ENCODE measurements at places on chromosomes 16 and 17.
A peak's percentile ranks its signal among the peaks of the same experiment; 100 is the strongest.

DNA sequence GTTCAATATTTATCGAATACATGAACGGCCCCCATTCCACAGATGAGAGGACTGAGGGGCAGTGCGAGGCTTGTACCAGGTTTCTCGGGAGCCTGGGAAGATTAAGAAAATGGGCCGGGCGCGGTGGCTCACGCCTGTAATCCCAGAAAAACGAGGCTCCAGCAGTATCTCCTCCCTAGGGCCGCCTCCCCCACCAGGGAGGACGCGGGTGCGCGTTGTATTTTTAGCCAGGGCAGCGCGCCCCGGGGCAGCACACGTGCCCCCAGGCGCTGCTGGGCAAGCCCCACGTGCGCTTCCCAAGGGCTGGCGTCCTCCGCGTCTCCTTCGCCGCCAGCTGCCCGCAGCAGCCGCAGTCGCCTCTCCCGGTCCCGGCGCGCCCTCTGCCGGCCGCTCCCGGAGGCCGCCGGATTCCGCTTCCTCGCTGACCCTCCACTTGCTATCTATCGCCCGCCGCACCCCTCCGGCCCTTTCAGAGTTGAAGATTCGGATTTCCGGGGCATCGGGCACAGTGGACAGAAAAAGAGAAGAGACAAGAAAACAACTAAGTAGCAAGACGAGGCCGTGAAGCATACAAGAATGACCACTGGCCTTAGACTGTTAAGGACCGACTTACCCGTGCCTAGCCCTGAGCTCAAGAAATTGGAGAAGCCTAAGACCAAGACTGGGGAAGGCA is 1.9 kb upstream of the YBX2 start:
- DNase-seq = peak; percentile 79

DNA sequence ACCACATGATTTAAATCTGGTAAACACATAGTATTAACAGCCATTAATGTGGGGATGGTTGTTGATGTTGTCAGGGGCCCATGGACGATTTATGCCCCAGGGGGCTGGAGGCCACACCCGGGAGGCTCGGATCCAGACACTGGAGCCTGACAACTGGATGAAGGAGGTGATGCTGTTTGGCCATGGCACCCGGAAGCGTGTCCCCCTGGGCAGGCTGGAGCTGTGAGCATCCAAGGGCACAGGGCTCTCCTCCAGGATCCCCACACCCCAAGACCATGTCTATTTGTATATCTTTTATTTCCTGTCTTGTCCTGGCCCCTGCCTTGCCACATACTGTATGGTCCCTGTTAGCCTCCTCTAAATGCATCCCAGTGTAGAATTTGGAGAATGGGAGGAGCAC is 4.6 kb downstream of the RSAD1 start:
- no peak for DNase-seq

DNA sequence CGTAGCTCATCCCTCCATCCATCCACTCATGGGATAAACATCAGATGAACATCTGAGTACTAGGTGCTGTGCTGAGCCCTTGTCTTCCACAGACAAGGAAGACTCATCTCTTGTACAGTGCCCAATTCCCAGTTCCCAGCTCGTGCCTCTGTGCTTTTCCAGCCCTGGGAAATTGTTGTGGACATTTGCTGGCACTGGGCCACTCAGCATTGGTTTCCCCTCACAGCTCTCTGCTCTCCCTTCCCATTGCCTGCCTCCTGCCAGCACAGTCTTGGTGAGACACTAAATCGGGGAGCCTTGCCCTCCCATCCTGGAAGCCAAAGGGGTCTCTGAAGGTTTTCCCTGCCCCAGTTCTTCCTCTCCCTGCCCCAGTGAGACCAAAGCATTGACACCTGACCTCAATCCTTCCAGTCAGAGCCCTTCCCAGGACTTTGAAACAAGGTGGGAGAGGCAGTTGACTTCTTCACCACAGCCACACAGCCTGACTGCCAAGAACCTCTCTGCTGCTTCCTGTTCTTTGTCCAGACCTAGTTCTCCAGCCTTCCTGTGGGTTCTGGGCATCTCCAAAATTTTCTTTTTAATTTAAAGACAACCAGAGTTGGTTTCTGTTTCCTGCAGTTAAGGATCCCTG is 50.2 kb downstream of the WSB1 start:
- no peak for DNase-seq

DNA sequence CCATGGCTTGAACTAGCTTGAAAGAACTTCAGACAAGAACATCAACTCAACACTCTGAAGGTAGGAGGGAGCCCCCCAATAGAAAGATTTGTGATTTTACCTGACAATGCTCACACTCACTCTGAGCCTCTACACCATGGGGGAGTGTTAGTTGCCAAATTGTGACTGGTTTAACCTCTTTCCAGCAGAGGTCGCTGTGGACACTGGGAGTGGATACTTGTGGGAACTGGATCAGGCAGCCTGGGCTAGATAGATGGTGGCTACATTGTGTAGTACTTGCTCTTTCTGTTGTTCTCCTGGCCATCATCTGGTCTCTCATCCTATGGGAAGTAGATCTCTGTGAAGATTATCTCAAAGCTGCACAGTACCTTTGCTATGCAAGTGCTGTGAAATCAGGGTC is 2.9 kb downstream of the SMPD3 start:
- DNase-seq = peak; percentile 7

DNA sequence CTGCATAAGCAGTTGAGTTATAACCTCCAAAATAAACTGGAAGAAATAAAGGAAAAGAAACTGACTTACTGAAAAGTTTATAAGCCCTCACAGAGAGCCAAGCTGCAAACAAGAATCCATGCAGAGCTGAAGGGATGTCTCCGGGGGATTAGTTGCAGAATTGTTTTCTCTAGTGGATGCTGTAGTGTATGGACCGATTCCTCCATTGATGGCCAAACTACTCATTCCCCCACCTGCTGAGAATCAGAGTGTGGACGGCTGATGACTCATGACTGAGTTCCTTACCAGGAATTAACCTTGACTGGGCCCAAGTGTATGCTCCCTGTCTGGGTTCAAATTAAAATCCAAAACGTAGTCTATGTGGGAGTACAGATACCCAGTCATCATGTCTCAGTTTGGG is 93.9 kb upstream of the CDH8 start:
- peak; percentile 6 for DNase-seq

- DNase-seq = no peak
Observed at GRCh38 chr17:77453613-77454241, 313.0 kb downstream of the SEC14L1 start.

DNA sequence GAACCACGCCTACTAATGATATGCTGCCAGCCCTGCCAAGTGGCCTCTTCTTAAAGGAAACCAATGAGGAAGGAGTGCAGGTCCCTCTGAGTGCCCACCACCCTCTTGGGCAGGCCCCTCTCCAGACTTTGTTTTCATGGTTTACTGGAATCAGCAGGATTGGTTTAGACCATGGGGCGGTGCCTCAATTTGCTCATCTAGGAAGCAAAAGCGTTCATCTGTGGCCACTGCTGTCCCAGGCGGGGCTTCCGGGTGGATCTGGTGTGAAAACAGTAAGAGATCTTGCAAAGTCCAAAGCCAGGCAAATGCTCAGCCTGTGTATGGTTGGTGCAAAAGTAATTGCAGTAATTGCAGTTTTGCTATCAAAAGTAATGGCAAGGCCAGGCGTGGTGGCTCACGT is 71.3 kb downstream of the AMFR start:
- no peak for DNase-seq

DNA sequence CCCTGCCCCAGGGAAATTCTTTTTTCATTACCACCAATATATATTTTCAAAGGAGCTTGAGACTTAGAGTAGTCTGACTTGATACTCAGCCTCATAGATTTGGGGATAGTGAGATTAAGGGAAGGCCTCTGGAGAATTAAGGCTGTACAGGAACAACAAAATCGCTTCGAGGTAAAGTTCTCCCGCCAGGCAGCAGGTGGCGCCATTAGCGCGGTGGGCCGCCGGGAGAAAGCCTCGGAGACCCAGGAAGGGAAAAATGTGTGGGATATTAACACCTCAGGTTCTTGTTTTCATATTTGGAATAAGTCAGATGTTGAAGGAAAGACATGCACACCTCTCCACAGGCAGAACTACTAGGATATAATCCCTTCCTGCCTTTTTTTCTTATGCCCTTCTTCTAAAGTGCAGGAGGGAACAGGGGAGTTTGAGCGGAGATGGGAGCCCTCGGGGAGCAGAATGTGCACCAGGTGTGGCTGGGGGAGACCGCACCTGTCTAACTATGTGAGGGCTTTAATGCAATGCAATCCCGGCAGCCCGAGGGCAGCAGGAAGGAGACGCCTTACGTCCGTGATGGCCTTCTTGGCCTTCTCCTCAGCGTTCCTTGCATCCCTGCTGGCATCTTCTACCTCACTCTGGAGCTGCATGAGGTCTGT is 25.9 kb downstream of the MYH3 start:
- no peak for DNase-seq

DNA sequence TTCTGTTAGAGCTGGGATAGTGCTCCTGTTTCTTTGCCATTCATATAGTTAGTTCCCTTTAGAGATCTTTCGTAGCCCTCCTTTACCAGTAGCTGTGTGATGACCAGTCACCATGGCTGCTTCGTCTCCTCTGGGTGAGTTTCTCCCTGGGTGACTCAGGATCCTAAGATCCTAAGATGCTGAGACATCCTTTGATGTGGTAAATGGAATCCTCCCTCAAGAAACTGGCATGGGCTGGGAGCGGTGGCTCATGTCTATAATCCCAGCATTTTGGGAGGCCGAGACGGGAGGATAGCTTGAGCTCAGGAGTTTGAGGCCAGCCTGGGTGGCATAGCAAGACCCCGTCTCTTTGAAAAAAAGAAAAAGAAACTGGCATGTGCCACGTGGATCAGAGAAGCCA is 5.9 kb downstream of the PHAF1 start:
- DNase-seq = no peak

DNA sequence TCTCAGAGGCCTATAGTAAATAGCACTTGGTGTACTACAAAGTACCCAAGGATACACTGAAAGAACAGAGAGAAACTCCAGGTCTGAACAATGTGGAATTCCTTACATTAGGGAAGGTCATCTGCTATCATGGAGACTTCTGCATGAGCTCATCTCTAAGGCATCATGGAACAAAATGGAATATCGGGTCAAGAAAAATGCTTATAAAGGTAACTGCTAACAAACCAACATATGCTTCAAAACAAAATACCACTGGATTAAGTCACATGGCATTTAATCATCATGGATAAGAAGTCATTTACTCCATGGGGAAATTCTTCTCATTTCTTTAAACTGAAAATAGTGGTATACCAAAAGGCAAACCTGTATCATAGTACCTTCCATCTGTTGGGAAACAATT is 34.2 kb downstream of the TXNDC11 start:
- DNase-seq = no peak

DNA sequence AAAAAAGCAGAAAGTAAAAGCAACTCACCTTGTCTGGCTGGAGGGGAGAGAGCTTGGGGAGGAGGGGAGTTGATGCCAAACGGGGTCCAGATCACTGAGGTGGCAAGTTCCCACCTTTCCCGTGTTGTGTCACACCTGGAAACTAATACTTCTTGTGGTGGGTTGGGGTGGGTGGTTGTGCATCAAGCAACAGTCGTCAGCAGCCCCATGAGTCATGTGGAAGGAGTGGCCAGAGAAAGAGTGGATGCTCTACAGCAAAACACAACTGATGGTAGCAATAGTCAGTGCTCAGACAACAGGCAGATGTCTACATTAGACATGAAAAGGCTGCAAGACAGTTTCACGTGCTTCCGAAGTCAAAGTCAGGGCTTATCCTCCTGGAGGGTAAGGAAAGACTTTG is 35.4 kb downstream of the ARSG start:
- DNase-seq = no peak

- DNase-seq = no peak
Observed at GRCh38 chr16:55642611-55643010, 13.2 kb upstream of the SLC6A2 start.

GRCh38 chr17:29586676-29587469 is 2.6 kb downstream of the GIT1 start:
- DNase-seq = no peak

DNA sequence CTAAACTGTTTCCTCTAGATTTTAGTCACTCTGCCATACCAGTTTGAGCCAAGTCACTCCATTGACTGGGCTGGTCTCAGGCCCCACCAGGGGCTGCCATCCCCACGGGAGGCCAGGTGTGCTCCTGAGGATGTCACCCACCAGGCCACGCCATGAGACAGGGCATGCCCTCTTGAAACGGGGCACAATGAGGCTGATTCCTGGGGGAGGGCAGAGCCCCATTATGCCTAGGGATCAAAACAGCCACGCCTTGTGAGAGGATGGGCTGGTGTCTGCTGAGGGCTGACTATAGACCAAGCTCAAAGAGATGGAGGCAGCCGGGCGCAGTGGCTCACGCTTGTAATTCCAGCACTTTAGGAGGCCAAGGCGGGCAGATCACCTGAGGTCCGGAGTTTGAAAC is 21.5 kb downstream of the GINS2 start:
- no peak for DNase-seq

DNA sequence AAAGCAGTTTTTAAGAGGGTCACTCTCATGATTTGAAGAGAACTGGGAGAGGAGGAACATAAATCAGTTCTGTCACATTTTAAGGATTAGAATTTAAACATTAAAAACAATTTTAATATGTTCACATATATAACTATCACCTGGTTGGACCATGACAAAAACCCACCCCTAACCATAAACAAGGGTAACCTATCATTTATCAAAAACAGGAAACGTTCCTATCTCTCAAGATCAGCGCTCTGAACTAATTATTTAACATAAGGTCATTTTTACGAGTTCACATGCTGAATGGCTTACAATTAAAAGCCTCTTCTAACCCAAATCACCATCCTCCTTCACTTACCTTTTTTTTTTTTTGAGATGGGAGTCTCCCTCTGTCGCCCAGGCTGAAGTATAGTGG is 45.0 kb downstream of the KANSL1 start:
- no peak for DNase-seq

- peak; percentile 66 for DNase-seq
Observed at GRCh38 chr17:58112970-58113631, 29.9 kb downstream of the DYNLL2 start.

- peak; percentile 80 for DNase-seq
Observed at GRCh38 chr17:37148156-37148555, 199.4 kb downstream of the AATF start.

DNA sequence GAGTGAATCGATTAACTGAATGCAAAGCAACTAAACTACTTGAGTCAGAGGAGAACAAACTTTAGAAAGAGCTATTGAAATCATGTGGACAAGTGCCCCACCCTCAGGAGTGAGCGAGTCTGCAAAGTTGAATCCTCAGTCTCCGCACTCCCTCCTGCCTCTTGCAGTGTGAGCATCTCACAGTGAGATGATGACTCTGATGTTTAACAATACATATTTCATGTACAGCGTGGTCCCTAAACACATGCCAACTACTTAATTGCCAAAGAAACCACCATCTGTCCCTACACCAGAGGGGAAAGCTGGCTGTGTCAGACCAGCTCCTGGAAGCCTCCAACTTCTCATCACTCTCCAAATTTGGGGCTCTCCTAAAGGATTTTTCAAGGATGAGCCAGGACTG is 31.2 kb downstream of the PIMREG start:
- DNase-seq = no peak

DNA sequence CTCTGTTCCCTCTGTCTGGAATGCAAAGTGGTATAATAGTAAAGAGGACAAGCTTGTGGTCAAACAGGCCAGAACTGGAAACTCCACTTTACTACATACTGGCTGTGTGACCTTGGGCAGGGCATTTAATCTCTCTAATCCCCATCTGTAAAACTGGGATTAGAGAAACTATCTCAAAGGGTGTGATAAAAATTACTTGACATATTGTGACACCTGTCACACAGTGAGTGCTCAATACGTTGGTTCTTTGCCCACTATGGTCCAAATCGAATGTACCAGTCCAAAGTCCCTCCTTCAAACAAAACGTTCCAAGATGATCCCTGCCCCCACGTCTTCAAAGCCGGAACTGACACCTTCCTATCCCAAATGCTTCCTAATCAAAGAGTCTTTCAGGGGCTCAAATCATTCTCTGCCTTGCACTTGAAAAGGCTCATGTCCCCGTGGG is 734 bp downstream of the PGAP3 start:
- no peak for DNase-seq
